Inflammatory macrophage (primary cell): ENCODE measurements at places on chromosomes 4 and X.

DNA sequence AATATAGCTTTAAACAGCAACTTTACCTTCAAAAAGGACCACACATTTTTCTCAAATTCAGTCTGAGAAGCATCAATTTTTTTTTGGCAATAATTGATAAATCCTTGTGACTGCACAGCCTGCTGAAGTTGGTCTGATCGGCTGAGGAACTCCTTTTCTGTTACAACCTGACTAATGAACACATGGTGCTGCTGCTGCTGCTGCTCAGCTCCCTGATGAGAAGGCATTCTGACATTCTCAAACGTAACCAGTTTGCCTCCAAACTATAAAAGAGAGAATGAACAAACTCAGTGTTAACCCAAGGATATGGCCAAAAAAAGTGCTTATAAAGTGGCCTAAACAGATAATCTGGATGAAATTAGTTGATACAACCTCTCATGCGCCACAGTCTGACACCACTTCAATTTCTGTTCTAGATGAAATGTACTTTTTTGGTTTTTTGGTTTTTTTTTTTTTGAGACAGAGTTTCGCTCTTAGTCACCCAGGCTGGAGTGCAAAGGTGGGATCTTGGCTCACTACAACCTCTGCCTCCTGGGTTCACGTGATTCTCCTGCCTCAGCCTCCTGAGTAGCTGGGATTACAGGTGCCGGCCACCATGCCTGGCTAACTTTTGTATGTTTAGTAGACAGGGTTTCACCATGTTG, 26.5 kb downstream of the SEC31A start:
- no peak for DNase-seq

- DNase-seq, result peak; percentile 22
Measured at GRCh38 chr4:41644288-41644914, 104.1 kb downstream of the PHOX2B start.

GRCh38 chr4:105246712-105247111, 100.0 kb downstream of the TET2 start:
- DNase-seq, result no peak

- DNase-seq, result no peak
Measured at GRCh38 chr4:34362654-34363053, 1881.7 kb downstream of the ARAP2 start.

- no peak for DNase-seq
Measured at GRCh38 chr4:78609580-78609979, 58.0 kb downstream of the ANXA3 start.

DNA sequence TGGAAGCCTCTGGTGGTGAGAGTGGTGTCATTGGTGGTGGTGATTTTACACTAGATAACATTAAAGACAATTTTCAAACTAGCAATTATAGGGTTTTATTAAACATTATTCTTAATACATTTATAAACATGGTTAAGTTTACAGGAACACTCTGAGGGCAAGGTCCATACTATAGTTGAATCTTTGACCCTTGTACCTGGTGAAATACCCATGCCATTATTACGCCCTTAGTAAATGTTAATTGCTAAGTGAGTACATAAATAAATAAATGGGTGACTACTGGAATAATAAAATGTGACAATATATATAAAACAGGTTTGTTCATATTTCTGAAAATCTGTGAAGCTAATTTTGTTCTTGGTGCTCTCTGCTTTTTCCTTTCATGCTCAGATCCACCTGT, 13.6 kb upstream of the CLNK start:
- DNase-seq, result no peak

- DNase-seq, result peak; percentile 59
Measured at GRCh38 chr4:156946516-156947424, 24.8 kb downstream of the PDGFC start.

- DNase-seq, result no peak
Measured at GRCh38 chr4:26520728-26521450, 30.6 kb upstream of the CCKAR start.

DNA sequence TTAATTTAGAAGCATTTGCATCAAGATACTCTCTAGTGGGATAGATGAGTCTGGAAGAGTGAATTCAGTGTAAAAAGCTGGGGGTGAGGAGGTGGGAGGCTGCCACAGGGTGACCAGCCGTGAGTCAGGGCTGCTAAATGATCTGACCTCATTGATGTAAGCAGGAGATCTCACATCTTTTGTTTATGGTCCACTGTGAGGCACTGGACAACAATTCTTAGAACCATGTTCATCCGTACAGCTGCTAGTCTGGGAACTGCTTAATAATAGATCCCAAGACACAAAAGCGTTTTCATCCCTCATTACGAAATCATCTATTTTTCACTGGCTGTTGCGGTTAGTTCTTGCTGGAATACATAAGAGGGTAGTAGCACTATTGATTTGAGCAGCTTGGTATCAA, 14.1 kb downstream of the KLF3 start:
- DNase-seq, result no peak

DNA sequence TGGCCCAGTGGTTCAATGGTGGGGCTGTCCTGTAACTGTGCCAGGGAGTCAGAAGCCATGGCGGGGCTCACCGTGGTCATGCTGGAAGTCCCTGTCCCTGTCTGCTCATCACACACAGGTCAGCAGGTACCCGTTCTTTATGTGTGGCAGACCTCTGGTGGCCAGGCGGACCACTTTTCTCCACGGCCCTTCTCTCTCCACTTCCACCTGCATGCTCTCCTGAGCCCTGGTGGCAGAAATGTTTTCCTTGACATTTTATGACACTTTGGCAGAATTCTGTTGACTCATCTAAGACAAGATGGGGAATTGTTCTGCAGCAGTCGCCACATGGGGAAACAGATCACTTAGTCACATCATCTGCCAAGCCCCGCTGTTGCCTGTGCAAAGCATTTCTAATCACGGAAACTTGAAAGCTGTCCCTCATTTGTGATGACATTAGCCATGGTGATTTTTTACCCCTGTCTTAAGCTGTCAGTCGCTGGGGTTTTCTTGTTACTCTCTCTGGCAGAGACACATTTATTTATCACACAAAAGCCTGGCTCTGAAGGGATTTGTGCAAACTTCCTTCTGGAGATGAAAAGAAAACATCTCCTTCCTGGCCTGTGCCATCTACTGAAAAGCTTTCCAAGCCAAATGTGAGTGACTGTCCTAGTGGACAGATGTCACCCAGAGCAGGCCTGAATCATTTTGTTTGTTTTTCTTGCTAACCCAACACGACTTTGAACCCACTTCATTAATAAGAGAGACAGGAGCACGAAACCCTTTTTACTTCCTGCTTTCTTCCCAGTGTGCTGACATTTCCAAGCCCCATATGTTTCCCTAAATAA, 38.8 kb upstream of the STIM2 start:
- DNase-seq, result peak; percentile 48

GRCh38 chrX:129600981-129601424, 53.8 kb downstream of the APLN start:
- peak; percentile 36 for DNase-seq

- no peak for DNase-seq
Measured at GRCh38 chr4:104983615-104984179, 163.0 kb upstream of the TET2 start.

GRCh38 chr4:5416637-5417036, 291.7 kb downstream of the EVC2 start:
- no peak for DNase-seq

DNA sequence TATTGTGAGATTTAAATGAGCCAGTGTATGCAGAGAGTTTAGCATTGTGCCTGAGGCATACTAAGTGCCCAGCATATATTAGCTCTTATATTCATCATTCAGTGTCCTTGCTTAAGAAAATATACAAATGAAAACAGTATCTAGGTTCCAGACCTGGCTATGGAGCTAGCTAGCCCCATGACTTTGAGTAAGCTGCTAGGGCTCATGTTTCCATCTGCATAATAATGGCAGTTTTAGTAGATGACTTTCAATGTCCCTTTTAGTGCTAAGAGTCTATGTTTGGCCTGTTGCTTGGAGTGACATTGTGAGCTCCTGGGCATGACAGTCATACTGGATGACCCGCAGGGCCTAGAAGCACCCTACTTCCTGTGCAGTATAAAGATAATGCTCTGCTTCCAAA, 435.3 kb downstream of the ZIC3 start:
- DNase-seq, result no peak

DNA sequence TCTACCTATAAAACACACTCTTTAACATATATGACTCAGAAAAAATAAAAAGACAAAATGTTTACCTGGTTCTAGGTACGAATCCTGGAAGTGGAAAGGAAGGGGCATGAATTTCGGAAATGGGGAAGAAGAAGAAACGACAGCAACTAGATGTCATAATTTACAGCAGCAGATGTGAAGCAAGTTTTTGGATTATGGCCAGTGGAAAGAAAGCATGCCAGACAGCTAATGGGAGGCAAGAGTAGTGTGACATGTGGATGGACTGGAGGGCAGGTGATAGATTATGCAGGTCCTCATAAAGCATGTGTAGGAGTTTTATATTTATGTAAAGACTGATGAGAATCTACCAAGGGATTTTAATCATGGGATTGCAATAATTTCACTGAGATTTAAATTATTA, 279.0 kb upstream of the TACR3 start:
- DNase-seq, result no peak

DNA sequence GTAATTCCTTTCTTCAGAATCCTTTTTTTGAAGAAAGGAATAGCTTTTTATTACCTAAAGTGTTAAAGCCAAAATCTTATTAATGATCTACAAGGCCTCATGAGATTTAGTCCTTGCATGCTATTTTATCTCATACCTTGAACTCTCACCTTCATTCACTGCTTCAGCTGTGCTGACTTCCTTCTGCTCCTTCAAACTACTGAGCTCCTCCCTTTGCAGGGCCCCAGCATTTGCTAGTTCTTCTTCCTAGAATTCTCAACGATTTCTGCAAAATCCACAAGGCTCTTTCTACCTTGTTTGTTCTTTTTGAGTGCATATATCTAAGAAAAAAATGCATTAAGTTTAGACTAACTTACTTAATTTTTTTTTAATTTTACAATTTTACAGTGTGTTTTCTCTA, 619.5 kb downstream of the EPHA5 start:
- no peak for DNase-seq

DNA sequence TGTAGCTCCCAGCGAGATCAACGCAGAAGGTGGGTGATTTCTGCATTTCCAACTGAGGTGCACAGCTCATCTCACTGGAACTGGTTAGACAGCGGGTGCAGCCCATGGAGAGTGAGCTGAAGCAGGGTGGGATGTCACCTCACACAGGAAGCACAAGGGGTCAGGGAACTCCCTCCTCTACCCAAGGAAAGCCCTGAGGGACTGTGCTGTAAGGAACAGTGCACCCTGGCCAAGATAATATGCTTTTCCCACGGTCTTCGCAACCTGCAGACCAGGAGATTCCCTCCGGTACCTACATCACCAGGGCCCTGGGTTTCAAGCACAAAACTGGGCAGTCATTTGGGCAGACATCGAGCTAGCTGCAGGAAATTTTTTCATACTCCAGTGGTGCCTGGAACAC, 216.4 kb upstream of the TET2 start:
- no peak for DNase-seq
